LHCN-M2 (cell line): ENCODE measurements at places on chromosomes 5 and 9. TPM values are rescaled to one million over a fixed set of nuclear protein-coding genes. Genes with fewer than 3 reads are reported as not detected.

Gene ENTPD2
- not detected in 2 replicates for total RNA-seq

Gene SEMA6A
- 0.13 TPM in 1 of 2 replicates, not detected in the other for total RNA-seq

Gene TRAF1
- 0.90 and 0.98 TPM in 2 replicates for total RNA-seq

Gene PFN3
- not detected in 2 replicates for total RNA-seq

Gene ZFR
- 87.7 and 92.0 TPM in 2 replicates for total RNA-seq

Gene PTRH1
- 23.9 and 28.8 TPM in 2 replicates for total RNA-seq

Gene ELOVL7
- not detected in 2 replicates for total RNA-seq

Gene GARIN3
- total RNA-seq = not detected in 2 replicates

Gene ERCC8
- total RNA-seq = 24.0 and 29.5 TPM in 2 replicates

Gene PTGDS
- total RNA-seq = 2.0 TPM in 1 of 2 replicates, not detected in the other

Gene CCNI2
- total RNA-seq = 0.06 TPM in 1 of 2 replicates, not detected in the other

Gene FST
- 4.7 and 8.4 TPM in 2 replicates for total RNA-seq

Gene SMIM33
- total RNA-seq = not detected in 2 replicates

Gene F2RL1
- 0.06 and 0.19 TPM in 2 replicates for total RNA-seq

Gene INSL6
- total RNA-seq = not detected in 2 replicates

Gene BHMT2
- total RNA-seq = 0.45 and 0.63 TPM in 2 replicates

Gene OR1L6
- total RNA-seq = not detected in 2 replicates

Gene AQP3
- 16.4 and 40.1 TPM in 2 replicates for total RNA-seq

Gene CAMSAP1
- 30.1 and 32.0 TPM in 2 replicates for total RNA-seq

Gene SLC4A9
- total RNA-seq = not detected in 2 replicates

Gene PCDHGA4
- 3.9 and 4.4 TPM in 2 replicates for total RNA-seq

Gene BTNL8
- total RNA-seq = not detected in 2 replicates

Gene UBAP1
- 23.4 and 25.5 TPM in 2 replicates for total RNA-seq

Gene HTR4
- 0.26 TPM in 1 of 2 replicates, not detected in the other for total RNA-seq

Gene CDHR2
- not detected in 2 replicates for total RNA-seq

Gene GRAMD2B
- total RNA-seq = 16.3 and 23.1 TPM in 2 replicates

Gene ARL14EPL
- 0.40 TPM in 1 of 2 replicates, not detected in the other for total RNA-seq

Gene LHX2
- total RNA-seq = 2.4 and 3.4 TPM in 2 replicates

Gene FNBP1
- total RNA-seq = 11.5 and 16.8 TPM in 2 replicates

Gene SOHLH1
- not detected in 2 replicates for total RNA-seq

Gene DNAJC18
- total RNA-seq = 10.9 and 13.5 TPM in 2 replicates

Gene CDO1
- total RNA-seq = 2.7 and 3.1 TPM in 2 replicates

Gene FOXD1
- total RNA-seq = 23.5 and 24.8 TPM in 2 replicates

Gene ARAP3
- total RNA-seq = 0.69 and 0.83 TPM in 2 replicates

Gene C9
- not detected in 2 replicates for total RNA-seq

Gene GDA
- not detected in 2 replicates for total RNA-seq

Gene KLHL3
- 0.19 and 0.34 TPM in 2 replicates for total RNA-seq

Gene DMRT3
- not detected in 2 replicates for total RNA-seq

Gene SLC45A2
- 0.19 TPM in 1 of 2 replicates, not detected in the other for total RNA-seq
